ENCODE measurements at places on chromosomes 16 and 17.
A peak's percentile ranks its signal among the peaks of the same experiment; 100 is the strongest.

DNA sequence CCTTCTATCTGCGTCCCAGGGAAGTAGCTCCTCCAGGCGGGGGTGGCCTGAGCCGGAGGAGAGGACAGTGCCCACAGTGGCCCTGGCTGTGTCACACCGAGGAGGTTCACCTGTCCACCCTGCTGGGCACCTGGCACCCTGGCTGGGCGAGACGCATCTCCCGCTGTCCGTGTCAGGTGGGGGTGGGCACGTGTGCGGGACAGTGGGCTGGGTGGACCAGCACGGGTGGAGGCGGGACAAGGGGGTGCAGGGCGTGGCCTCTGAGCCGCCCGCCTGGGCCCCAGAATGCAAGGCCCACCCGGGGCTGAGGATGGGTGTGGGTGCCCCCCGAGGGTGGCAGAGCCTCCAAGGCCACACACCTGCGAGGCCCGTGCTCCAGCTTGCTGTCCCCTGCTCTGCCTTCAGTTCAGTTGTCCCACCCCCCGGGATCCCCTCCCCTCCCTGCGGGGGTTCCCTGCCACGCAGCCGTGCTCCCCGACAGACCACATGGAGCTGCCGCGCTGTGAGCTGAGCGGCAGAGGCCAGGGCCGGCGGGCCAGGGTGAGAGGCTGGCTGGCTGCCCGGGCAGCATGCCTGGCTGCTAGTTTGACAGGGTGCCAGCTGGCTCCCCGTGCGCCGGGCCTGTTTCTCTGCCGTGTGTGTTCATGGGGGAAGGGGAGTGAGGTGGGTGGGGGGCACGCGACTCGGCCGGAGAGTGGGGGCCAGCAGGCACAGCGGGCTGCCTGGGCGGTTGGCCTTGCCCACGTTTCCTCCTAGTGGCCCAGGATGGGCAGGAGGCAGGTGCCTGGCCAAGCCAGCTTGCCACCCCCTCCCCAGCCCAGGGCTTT lies 33.9 kb downstream of the BAHCC1 start:
- no peak for DNase-seq

GRCh38 chr16:77191259-77191969 lies 424 bp downstream of the MON1B start:
- DNase-seq = no peak

GRCh38 chr17:81306898-81307510 lies 11.9 kb upstream of the SLC38A10 start:
- DNase-seq = no peak

GRCh38 chr16:53098526-53099317 lies 43.9 kb downstream of the CHD9 start:
- DNase-seq = peak; percentile 34

DNA sequence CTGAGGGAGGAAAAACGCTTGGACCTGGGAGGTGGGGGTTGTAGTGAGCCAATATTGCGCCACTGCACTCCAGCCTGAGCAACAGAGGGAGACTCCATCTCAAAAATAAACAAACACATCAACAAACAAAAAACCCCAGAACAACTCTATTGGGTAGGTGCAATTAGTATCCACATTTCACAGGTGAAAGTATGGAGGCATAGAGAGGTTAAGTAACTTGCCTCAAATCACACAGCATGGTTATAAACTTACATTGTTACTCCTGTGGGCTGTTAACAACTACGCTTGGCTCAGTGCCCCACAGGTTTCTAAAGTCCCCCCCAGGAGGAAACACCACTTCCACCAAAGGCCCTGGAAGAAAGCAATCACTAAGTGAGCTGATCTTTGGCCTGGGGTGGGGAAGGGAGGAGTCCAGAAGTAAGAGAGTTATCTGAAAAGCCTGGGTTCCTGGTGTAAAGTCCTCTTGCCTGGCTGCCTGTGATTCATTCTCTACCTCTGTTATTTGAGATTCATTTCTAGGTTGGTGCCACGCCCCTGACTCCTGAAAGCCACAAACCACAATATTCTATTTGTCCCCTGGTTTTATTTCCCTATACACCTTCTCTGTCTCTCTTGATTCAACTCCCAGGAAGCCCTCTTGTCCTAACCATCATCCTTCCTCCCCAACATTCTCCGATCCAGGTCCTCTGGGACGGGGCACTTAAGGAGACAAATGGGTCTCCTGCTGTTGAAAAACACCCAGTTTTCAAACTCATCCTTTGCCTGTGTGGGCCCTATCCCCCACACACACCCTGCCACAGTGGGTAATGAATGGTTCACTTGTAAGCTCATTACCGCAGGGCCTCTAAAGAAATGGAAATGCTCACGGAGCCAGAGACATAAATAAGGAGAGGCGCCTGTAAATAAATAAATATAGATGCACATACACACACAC lies 195.4 kb downstream of the XYLT1 start:
- DNase-seq = no peak

DNA sequence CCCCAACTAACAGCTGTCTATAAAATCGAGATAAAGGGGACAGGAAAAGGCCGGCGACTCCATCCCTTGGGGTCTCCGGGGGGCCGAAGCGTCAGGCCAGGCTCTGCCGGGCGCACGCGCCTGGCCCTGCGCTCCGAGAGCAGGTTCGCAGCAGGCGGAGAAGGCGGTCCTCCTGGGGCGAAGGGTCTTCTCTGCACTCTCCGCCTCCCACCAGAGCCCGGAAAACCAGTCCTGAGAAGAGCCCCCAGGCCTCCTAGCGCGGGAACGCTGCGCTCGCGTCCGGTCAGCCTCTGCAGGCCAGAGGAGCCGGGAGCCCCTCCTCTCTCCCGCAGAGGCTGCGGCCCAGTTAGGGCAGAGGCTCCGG lies 5.1 kb downstream of the FOXF1 start:
- DNase-seq = no peak

- no peak for DNase-seq
Observed at GRCh38 chr16:14398014-14398717, 231.9 kb downstream of the PARN start.

- DNase-seq = no peak
Observed at GRCh38 chr16:66267292-66268014, 99.0 kb upstream of the CDH5 start.

DNA sequence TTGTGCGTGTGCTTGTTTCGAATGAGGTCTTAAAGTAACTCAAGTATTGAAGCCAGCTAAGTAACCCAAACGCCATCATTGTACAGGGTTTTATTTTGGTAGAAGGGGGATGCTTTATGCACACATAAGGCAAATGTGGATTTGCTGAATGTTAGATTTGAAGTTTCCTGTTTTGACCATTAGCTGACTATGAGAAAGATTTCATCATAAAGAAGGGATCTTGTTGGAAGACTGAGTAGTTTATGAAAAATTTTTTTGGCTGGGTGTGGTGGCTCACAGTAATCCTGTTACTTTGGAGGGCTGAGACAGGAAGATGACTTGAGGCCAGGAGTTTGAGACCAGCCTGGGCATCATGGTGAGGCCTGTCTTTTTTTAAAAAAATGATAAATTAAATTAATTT lies 10.0 kb upstream of the ZFP3 start:
- no peak for DNase-seq

- DNase-seq = no peak
Observed at GRCh38 chr16:87410968-87411367, 18.8 kb downstream of the MAP1LC3B start.

DNA sequence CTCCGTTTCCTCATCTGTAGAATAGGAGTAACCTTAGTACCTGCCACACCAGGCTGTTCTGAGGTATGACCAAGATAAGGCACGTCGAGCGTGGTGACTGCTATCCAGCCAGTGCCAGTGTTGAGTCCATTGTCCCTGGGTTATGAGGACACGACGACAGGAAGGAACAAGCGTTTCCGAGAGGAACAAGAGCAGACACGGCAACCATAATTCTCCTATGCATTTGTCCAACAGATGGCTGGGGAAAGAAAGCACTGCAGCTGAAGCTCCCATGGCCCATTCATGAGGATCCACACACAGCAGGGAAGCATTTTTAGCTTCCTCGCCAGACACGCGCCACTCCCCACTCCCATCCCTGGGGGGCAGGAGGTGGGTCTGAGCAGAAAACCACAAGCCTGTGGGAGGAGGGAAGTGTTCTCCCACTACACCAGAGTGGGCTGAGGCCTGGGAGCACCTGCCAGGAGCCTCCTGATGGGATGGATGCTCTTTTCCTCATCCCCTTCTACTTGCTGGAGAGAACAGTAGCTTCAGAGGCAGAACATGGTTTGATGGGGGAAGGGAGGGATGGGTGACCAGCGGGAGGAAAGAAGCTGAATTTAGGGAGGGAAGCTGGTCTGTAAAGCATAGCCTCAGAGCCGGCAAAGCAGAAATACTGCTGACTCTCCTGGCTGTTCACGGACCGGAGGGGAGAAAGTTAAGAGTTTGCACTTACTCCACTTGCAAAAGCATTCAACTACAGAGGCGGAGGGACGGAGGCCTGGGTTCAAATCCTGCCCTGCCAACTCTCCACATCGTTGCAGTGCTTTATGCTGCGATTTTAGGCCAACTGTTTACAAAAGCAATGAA lies 2.7 kb downstream of the COTL1 start:
- DNase-seq = no peak

- no peak for DNase-seq
Observed at GRCh38 chr16:84897911-84898377, 78.2 kb downstream of the CRISPLD2 start.

DNA sequence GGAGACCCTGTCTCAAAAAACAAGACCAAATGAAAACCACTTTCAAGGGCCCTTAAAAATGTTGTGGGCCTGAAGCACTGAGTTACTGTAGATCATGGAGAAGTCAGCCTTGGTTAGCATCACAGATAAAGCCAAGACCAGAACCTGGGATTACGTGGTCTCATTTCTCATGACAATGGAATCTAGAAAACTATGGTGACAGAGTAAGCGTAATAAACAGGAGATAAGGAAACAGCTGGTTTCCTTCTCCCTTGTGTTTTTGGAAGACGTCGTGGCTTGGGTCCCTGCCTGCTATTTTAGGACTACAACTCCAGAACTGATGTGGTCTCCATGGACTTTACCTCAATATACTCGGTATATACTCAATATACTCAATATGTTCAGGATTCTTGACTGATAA lies 180.7 kb upstream of the ZFHX3 start:
- DNase-seq = no peak

GRCh38 chr17:20276421-20276820 lies 190.9 kb downstream of the LGALS9B start:
- no peak for DNase-seq

DNA sequence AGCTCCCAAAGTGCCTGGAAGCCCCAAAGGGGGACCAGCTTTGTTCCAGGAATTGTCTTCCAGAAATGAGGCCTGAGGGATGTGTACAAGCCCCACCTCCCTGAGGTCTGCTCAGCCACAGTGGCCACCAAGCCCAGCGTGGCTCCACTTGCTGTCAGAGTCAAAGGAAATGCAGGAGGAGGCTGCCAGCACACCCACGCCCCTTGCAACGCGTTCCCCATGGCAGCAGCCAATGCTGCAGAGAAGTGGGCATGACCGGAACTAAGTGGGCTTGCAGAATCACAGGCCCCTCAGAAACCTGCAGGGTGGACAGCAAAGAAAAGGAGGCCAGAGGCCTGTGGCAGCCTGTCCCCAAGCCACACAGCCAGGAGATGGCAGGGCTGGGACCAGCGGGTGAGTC lies 320.8 kb downstream of the FOXL1 start:
- DNase-seq = no peak

- no peak for DNase-seq
Observed at GRCh38 chr17:50060951-50061712, 5.2 kb downstream of the ITGA3 start.

DNA sequence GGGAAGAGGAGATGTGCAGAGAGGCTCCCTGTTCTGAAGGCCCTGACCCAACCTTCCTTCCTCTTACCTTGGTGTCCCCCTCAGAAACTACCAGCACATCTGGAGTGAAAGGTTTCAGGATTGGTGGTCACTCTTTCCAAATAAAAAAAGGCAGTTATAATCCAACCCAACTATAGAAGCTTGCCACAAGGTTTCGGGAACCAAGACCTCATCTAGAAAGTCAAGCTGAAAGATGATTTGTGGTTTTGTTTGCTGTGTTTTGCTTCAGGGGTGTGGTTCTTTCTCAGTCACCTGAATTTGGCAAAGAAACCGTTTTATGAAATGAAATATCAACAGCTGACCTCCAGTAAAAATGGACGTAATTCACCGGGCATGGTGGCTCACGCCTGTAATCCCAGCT lies 19.3 kb downstream of the SHMT1 start:
- no peak for DNase-seq

DNA sequence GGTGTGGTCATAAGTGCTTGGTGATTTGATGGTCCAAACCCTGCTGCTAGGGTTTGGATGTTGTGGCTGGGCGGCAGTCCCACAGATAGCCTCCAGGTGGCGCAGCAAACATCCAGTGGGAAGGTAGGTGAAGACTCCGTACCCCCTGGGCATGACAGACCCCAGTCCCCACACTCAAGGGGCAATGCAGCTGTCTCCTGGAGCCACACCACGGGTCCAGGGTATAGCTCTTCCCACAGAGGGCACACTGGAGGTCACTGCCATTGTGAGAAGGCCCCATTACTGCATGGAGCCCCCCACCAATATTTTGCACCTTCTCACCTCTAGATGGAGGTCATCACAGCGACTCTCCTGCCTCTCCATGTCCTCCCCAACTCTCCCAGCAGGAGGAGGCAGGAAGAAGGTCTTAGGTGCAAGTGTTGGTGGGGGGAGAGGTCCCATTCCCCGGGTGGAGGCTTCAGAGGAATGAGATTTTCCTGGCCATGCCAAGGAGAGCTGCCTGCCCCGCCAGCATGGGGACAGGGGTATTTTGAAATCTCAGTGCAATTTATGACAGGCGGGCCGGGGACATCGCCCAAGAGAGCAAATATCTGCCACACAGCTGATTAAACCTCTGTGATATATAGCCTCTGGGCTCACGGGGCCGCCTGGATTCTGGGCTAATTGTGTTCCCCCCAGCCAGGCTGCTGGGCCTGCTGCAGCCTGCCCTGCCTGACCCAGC lies 17.1 kb upstream of the C17orf113 start:
- no peak for DNase-seq

- no peak for DNase-seq
Observed at GRCh38 chr17:40958086-40958953, 8.4 kb downstream of the KRT39 start.

DNA sequence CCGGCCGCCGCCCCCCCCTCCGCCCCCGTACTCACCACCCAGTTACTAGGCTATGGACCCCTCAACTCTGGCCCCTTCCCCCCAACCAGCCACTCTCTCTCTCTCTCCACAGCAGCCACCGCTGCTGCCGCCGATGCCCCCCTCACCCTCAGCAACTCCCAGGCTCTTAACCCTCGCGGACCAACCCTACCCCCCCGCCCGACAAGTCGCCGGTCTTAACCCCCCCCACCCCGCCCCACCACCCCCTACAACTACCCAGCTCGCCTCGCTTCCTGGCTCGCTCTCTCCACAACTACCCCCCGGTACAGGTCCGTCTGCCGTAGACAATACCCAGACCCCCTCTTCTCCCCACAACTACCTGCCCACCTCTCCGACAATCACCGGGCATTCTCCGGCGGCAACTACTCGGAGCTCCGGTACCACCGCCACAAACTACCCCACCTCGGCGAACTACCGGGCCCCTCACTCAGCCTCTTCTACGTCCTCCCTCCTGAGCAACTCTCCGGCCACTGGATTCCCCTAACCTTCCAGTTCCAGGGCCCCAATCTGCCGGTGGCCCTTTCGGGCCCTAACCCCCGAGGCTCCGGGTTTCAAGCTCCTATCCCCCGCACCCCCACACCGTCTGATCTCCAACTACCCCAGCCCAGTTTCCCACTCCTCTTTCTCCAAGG lies 702 bp downstream of the PHF23 start:
- DNase-seq = no peak

- DNase-seq = no peak
Observed at GRCh38 chr17:82000803-82001570, 21.7 kb downstream of the CENPX start.

GRCh38 chr17:5962371-5962770 lies 107.8 kb upstream of the WSCD1 start:
- no peak for DNase-seq
